Bone marrow (tissue), 2 donors: ENCODE measurements at places on chromosomes 4 and X.

- no peak for DNase-seq
Observed at GRCh38 chr4:103443324-103443723, 245.2 kb upstream of the CENPE start.

DNA sequence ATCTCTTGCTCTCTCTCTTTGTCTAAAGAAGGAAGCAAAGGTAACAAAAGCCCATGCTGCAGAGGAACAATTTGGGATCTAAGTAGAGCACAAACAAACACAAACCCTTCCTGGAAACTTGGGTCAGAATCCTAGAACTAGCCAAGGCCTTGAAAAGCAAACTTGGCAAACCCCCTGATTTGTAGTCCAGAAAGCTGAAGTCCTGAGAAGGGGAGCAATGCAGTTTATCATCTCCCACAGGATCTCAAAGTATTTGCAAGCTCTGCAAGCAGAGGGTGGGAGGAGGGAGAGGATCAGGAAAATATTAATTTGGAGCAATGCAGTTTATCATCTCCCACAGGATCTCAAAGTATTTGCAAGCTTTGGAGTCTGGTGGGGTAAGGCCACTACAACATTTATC, 379.5 kb upstream of the FGF13 start:
- DNase-seq = no peak

DNA sequence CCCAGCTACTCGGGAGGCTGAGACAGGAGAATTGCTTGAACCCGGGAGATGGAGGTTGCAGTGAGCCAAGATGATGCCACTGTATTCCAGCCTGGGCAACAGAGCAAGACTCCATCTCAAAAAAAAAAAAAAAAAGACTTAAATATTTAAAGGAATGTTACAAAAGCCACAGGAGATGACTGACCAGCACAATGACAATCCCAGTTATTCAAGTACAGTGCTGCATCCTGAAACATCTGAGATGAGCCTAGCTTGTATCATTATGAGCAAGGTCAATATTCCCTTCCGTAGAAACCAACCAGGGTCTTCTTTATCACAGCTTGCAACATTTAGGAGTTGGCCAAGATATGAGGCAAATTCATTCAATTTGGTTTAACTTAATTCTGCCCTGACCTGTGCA, 38.6 kb downstream of the LNX1 start:
- no peak for DNase-seq

GRCh38 chr4:160825644-160826338, 1338.0 kb downstream of the FSTL5 start:
- DNase-seq = no peak

GRCh38 chr4:104740161-104740560, 245.5 kb upstream of the CXXC4 start:
- no peak for DNase-seq

DNA sequence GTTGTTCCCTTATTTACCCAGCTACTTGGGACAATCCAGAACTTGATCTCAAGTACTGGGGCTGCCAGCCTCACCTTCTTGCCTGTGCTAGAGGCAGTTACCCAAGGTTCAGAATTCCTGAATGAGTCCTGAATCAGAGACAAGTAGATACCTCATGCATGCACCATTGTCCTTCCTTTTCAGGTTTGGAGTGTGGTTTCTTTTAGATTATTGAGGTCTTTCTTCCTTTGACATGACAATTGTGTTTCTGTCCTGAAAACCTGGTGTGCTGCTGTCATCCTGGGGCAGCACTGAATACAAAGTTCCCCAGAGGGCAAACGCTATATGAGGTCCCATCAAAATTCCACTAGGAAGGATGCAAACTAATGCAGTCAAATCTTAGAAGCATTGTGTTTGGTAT, 3.5 kb downstream of the CXCL2 start:
- no peak for DNase-seq

DNA sequence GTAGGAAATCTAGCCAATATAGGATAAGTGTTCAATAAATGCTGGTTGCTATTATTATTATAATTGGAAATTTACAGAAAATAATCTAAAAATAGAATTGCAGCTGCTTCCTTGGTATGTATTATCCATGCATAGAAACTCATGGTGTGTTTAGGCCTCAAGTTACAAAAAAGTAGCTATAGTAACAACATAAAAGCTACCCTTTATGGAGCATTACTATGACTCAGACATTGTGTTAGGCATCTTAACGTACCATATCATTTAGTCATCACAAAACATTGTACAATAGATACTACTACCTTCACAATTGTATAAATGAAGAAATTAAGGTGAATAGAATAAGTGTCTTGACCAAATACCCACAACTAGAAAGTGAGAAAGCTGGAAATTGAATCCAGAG, 126.9 kb upstream of the NRK start:
- no peak for DNase-seq

- DNase-seq = no peak
Observed at GRCh38 chr4:174523025-174523693, 871 bp upstream of the HPGD start.

DNA sequence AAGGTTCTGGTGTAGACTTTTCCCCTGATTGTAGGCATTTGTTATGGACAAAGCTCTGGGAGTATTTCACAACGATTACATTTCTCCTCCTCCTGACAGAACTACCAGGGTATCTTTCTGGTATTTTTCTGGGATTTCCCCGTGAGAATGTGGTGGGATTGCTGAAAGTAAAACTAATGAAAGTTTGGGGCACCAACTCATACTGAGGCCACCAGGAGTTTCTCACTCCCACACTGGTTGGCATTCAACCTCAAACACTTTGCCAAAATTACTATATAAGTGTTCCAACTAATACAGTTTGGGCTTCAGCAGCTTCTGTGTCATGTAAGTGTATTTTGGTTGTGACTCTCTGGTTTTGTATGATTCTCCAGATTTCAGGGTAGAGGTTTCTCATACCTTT, 855.1 kb downstream of the GLUD2 start:
- DNase-seq = no peak

DNA sequence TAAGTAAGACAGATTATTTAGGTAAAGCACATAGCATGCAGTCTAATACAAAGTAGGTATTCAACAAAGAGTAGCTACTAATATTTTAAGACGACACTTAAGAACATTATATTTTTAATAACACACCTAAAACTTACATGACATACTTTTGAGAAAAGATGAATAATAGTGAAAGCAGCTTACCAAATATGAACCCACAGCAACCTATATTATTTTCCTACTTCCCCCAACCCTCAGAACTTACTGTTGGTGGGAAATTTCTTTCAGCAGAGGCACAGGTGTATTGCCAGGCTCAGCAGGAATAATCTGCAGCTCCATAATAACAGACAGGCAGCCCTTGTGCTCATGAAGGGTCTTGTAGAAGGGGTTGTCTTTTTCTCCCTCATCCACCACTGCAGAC, 498.9 kb downstream of the GLUD2 start:
- no peak for DNase-seq
